ENCODE measurements at places on chromosomes 1 and 21.

- DNase-seq, result no peak
These were observed 431 bp upstream of the C1orf52 start for GRCh38 chr1:85259912-85260274.

- peak; percentile 23 for DNase-seq
These were observed 446.6 kb downstream of the PTPRU start for GRCh38 chr1:29682919-29683295.

- no peak for DNase-seq
These were observed 16.6 kb downstream of the BCAR3 start for GRCh38 chr1:93665015-93665414.

- DNase-seq, result no peak
These were observed 12.7 kb downstream of the TRPM2 start for GRCh38 chr21:44365967-44366585.

- peak; percentile 10 for DNase-seq
These were observed 8.2 kb downstream of the GOLPH3L start for GRCh38 chr1:150688763-150689162.

- DNase-seq, result no peak
These were observed 94.7 kb upstream of the ERRFI1 start for GRCh38 chr1:8120693-8121260.

- DNase-seq, result peak; percentile 87
These were observed 1.8 kb downstream of the ARPC5 start for GRCh38 chr1:183633676-183634343.

- no peak for DNase-seq
These were observed 31.7 kb downstream of the GALNT2 start for GRCh38 chr1:230098723-230099122.

DNA sequence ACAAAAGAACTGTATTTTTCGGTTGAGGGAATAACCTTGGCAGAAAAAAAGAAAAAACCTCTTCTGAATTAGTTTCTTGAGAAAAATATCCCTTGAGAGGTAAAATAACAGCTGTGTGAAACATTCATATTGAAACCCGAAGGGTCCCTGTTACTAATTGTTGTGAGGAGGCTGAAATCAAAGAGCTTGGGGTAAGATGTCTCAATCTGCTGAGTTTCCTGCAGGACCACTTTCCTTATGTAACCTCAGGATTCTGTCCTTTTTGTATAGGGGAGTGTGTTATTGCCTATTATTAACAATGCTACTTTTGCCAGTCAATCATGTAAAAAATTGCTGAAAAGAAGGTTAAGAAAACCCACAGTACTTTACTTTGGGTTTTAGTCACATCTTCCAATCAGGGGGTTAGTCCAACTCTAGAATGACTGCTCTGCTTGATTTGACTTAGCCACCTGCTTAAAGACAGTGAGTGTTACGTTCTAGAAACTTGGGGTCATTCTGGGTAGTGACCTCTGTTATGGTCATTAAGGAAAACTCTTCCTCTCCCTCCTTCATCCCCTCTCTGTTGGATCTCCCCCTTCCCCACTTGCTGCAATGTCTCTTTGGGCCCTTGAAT is 138.8 kb downstream of the GIPC2 start:
- no peak for DNase-seq

- no peak for DNase-seq
These were observed 12.1 kb downstream of the CSTB start for GRCh38 chr21:43763901-43764523.

- DNase-seq, result no peak
These were observed 105.2 kb downstream of the EDEM3 start for GRCh38 chr1:184649451-184649888.

DNA sequence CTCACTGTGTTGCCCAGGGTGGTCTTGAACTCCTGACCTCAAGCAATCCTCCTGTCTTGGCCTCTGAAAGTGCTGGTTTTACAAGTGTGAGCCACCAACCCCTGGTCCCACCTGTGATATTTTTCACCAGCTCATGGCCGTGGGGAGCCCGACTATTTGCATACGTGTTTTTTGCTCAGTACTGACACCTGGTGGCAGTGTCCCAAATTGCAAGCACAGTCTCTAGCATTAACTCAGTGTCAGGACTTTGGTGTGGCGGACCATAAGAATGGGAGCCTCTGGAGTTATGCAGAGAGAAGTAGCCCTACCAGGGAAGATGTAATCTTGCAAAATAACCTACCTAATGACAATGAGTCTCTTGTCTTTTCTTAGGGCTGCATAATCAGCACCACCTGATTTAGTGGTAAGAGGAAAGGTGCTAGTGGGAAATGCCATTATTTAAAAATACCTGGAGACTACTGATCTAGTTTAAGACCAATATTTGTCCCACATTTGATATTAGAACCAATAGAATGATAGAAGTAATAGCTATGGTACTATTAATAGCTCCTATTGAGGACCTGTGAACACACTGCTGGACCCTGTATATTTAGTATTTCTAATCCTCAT is 305.4 kb downstream of the DISC1 start:
- no peak for DNase-seq

DNA sequence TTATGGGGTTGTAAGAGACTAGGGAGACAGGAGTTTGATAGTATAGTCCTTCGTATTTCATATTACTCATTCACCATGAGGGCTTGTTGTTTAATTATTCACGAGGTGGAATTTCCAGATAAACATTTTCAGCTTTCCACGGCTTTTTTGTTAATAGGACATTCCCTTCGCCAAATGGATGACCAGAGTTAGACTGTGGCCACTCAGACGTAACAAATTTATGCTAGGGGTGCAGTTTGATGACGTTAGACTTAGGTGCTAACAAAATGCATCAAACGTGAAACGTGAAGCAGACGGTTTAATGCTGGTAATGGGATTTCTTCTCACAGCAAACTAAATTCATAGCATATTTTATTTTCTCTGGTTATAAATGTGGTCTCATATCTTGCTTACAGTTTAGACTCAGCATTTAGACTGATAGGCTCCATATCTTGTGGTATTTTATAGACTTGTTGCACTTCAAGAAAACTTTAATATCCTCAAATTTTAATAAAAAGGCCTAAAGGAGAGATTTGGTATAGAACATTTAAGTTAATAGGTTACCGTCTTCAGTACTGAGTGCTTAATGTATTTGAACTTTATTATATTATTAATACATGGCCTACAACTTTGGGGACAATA is 2.3 kb downstream of the DHX9 start:
- DNase-seq, result no peak

GRCh38 chr1:42691157-42691498 is 8.9 kb downstream of the YBX1 start:
- DNase-seq, result no peak

- no peak for DNase-seq
These were observed 67.9 kb downstream of the FMO4 start for GRCh38 chr1:171381866-171382210.

- DNase-seq, result no peak
These were observed 5.4 kb downstream of the TMEM59 start for GRCh38 chr1:54047384-54048305.

- no peak for DNase-seq
These were observed 260.1 kb downstream of the VAV3 start for GRCh38 chr1:107704911-107705310.

Measured in pons (tissue), 1 donor.